Left hindlimb (tissue), 1 donor: ENCODE measurements at places on chromosomes 13 and 19.

GRCh38 chr13:60396783-60397703, at the start of gene TDRD3:
Gene TDRD3 (plus strand): TSS chr13:60397220. CDS start chr13:60397365, 145 bp downstream.
- peak; percentile 92 for DNase-seq

GRCh38 chr19:3058009-3058820, 4.1 kb downstream of the TLE5 start:
- peak; percentile 27 for DNase-seq

DNA sequence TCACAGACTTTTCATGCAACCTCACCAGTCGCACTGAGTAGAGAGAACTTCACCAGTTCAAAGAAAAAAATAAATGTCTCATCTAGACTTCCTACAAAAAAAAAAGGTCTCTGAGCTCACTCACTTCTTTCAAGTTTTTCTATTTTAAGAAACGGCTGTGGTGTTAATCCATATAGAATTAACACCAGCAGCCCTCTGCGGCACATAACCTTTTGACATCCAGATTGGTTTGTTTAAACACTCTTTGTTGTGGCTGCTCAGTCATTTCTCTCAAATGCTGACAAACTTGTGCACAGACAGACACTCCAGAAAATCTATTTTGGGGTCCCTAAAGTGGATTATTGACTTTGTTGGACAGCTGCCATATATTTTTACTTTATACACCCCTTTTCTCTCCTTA, 874.9 kb downstream of the EFNB2 start:
- no peak for DNase-seq

- no peak for DNase-seq
Measured at GRCh38 chr13:98204546-98204945, 27.5 kb upstream of the RNF113B start.

- DNase-seq: no peak
Measured at GRCh38 chr13:41675306-41675705, 218.0 kb downstream of the RGCC start.

- DNase-seq: no peak
Measured at GRCh38 chr13:79745081-79745480, 264.1 kb downstream of the NDFIP2 start.

GRCh38 chr19:29076963-29077362, 136.0 kb downstream of the UQCRFS1 start:
- DNase-seq: no peak

GRCh38 chr13:51453959-51454703, 1.3 kb upstream of the INTS6 start:
- DNase-seq: peak; percentile 44

- DNase-seq: no peak
Measured at GRCh38 chr13:109792416-109793059, 6.2 kb upstream of the IRS2 start.

DNA sequence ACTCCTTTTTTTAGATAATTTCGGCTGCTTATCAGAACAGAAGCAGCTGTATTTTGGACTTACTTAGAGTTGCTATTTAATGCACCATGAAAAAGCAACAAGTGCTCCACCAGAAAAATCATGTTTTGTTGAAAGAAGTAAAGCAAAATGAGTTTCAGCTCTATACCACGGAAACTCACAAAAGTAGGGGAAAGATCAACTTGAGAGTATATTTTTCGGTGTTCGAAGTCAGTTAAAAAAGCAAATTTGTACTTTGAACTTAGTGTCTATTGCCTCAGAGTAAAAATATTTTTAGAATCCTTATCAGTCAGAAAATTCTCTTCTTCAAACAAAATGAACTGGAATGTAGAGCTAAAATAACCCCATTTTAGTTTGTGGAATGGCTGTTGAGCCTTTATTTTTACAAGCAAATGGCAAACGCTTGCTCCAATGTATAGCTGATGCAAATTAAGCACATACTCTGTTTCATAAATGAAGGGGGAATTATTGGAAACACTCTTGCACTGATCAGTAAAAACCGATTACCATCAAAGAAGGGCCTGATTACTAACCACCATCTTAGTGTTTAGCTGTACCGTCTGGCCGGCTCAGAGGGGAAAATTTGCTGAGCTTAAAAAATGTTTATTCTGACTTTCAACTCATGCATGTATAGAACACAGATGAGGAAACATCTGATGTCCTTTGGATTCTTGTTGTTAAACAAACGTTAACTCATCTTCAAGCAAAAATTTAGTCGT, 540.7 kb downstream of the GPC6 start:
- DNase-seq: no peak

GRCh38 chr19:7833225-7834099, 3.4 kb downstream of the EVI5L start:
- peak; percentile 42 for DNase-seq

- DNase-seq: no peak
Measured at GRCh38 chr19:16337809-16338469, 13.3 kb downstream of the KLF2 start.

GRCh38 chr19:43372462-43372861, 19.0 kb downstream of the CD177 start:
- DNase-seq: no peak

GRCh38 chr13:99311137-99311536, 3.9 kb upstream of the GPR183 start:
- no peak for DNase-seq

GRCh38 chr13:77874406-77874805, 44.2 kb downstream of the EDNRB start:
- no peak for DNase-seq

GRCh38 chr19:10333758-10334587, 644 bp upstream of the RAVER1 start:
- no peak for DNase-seq

DNA sequence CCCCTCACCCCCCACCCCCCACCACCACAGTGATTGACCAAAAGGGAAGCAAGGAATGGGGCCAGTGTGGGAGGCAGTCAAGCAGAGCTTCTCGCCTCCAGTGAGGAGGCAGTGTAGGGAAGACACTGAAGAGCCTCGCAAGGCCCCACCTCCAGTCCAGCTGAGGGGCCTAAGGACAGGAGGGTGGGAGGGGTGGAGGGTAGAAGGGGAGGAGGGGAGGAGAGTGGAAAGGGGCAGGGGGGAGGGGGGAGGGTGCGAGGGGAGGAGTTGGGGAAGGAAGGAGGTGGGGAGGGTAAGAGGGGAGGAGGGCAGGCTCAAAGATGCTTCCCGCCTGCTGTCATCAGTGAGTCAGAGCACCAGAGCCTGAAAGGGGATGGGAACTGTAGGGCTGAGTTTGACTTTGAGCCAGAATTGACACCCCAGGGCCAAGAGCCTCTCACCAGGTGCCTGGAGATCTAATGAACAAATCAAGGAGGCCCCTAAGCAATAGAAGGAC, 786.2 kb downstream of the UQCRFS1 start:
- no peak for DNase-seq

GRCh38 chr13:112120031-112120373, 53.1 kb downstream of the SOX1 start:
- no peak for DNase-seq

- DNase-seq: peak; percentile 98
Measured at GRCh38 chr13:44436589-44437337, 63.1 kb downstream of the SERP2 start.

DNA sequence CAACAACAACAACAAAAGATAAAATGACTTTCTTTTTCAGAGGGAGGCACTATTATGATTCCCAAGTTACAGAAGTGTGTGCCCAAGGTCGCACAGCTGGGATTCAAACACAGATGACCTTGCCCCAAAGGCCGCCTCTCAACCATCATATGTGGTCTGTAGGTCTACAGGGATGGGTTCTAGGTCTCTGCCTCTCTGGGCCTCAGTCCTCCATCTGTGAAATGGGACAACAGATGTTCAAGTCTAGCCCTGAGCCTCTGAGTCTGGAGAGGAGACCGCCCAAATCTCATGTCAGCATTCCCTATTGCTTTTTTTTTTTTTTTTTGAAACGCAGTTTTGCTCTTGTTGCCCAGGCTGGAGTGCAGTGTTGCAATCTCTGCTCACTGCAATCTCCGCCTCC, 4.9 kb downstream of the NPAS1 start:
- DNase-seq: no peak

DNA sequence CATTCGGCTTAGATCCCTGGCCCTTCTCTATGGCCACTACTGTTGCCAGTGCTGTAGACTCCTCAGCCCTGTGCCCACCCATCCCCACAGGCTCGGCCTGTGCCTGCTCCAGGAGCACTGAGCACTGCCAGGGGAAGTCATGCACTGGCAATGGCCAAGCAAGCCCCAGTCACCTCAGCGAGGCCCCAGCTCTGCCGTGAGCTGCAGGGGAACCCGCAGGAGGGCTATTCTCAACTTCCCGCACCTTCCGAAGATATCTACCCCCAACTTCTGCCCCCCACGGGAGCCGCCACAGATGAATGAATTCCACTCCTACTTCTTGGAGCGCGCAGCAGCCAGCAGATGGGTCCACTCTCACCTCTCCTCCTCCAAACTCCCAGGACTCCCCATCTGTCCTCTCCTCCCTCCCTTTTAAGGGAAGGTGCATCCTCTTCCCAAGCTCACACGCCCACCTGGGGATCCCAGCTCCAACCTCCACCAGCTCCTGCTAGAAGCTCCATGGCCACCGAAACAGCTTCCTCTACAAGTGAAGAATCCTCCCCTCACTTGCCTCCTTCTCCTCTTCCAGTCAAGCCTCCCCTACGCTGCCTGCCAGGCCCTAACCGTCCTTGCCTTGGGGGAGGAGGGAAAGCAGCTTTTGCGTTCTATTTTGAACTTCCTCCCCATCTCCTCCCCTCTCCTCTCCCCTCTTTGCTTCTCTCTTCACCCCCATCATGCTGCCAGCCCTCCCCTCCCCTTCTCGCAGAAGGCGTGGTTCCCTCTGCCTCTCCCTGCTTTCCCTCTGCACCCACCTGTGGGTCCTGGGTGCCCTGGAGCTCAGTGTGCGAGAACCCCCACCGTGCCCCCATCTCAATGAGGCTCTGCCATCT, 52.2 kb downstream of the PEPD start:
- DNase-seq: no peak

GRCh38 chr19:46387713-46388130, 25.6 kb downstream of the CCDC8 start:
- no peak for DNase-seq

DNA sequence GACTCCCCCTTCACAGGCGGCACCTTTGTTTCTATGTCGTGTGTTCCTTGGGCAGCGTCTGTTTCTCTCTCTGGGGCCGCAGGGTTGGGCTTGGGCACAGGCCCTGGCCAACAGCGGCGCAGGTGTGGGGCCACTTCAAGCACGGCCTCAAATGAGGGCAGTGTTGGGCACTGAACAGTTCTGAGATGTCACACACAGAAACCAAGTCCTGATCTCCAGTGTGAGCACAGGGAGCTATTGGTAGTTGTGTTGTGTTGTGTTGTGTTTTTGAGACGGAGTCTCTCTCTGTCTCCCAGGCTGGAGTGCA, 42.7 kb downstream of the GATAD2A start:
- no peak for DNase-seq

DNA sequence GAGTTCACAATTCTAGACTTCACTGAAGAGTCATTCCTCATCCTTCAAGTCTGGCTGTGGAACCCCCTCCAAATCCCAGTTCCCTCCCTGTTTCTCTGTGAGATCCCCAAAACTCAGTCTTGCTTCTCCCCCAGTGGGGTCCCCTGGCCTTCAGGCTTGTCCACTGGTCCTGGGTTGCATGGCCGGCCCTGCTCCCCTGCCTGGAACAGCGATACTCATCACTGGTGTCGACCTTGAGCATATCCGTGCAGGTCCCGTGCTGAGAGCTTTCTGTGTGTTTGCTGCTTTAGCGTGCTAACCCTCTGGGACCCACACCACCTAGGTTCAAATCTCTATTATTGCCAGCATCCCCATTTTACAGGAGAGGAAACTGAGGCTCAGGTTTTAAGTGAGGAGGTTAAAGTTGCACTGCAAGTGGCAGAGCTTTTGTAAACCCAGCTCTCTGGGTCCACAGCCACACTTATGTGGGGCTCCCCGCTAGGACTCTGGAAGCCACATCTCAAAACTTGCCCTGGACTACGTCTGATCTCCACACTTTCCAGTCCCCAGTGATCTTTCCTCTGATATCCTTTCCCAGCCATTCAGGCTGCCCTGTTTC, 15.5 kb downstream of the LIPE start:
- no peak for DNase-seq

- no peak for DNase-seq
Measured at GRCh38 chr13:51793570-51794271, 10.2 kb downstream of the DHRS12 start.

DNA sequence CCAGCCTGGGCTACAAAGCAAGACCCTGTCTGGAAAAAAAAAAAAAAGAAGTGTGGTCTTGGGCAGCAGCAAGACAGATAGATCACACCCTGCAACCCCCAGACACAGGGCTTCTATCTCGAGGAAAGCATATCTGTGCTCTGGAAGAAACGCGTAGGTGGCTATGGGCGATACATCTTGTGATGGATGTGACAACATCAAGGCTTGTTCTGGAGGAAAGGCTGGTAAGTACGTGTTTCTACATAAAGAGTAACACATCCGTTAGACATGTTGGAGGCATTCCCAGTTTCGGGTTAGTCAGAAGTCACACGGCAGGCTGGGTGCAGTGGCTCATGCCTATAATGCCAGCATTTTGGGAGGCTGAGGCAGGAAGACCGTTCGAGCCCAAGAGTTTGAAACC, 6.6 kb upstream of the DHDH start:
- no peak for DNase-seq

DNA sequence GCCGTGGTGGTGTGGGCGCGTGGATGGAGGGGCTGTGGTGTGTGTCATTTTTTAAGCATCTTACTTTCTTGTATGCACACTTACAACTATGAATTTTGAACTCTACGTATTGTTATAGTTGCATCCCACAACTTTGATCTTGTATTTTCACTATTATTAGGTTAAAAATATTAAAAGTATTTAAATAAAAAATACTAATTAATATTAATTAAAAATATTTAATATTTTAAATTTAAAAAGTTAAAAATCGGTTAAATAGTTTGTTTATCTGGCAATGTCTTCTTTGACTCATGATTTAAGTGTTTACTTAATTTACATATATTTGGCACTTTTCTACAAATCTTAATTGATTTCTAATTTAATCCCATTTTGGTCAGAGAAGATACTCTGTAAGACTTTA, 17.8 kb upstream of the GJB6 start:
- DNase-seq: no peak

DNA sequence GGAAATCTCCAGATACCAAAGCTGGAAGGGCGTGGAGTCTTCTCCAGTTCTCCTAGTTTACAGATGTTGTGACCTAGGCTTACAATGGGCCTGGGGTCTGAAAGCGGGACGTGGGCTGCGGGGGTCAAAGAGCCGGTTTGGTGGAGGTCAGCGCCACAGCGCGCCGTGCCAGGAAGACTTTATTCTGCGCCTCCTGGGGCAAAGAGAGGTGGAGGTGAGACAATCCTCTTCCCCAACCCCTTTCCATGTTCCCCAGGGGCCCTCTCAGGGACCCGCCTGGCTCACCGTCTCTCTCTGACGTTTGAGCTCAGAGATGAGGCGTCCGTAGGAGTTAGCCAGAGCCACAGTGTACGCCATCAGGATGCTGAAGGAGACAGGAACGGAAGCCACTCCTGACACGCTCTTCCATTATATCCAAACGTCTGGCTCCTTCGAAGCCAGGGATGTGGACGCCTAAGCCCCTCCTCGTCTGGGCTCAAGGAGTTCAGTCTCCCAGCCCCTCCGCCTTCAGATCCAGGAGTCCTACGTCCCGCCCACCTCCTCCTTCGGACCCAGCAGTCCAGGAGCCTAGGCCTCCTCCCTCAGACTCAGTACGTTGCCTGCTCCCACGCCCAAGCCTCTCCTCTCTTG, 776 bp upstream of the LENG1 start:
- no peak for DNase-seq
